ENCODE measurements at places on chromosomes 6 and 20. TPM values are rescaled to one million over a fixed set of nuclear protein-coding genes. Genes with fewer than 3 reads are reported as not detected.
A peak's percentile ranks its signal among the peaks of the same experiment; 100 is the strongest.

Gene PGC
- 0.36 TPM for total RNA-seq

DNA sequence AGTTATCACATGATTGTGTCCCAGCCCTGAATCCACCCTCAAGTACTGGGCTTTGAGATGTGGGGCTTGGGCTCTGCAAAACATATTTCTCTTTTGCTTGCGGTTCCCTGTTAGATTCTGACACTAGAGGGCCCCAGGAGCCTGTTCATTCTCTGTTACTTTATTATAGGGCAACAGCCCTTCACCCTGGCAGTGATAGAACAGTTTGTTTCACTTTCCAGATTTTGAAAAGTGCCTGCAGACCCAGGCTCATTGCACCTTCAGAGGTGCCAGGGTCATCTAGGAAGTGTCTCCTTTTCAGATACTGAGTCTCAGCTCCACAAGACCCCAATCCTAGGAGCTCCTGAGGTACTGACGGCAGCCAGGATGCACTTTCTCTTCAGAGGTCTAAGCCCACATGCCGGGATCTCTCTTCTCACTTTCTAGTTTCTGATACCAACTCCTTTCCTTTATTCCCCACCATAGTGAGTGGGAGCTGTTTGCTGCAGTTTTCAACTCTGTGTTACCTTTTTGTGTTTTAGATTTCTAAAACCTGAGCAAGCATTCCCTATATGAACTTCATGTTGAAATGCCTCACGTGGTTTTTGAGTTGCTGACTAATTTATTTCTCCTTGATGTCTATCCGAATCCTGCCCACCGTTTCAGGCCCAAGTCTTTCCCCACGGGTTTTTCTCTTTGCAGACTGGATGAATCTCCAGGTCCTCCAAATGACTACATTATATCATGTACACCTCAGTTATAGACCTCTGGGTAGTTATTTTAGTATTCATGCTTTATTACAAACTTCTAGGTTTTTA, 10.9 kb downstream of the ABT1 start:
- DNase-seq = no peak

GRCh38 chr6:149268768-149269167, 48.7 kb upstream of the TAB2 start:
- no peak for DNase-seq

- no peak for DNase-seq
Measured at GRCh38 chr6:81071121-81071520, 681.4 kb downstream of the TENT5A start.

DNA sequence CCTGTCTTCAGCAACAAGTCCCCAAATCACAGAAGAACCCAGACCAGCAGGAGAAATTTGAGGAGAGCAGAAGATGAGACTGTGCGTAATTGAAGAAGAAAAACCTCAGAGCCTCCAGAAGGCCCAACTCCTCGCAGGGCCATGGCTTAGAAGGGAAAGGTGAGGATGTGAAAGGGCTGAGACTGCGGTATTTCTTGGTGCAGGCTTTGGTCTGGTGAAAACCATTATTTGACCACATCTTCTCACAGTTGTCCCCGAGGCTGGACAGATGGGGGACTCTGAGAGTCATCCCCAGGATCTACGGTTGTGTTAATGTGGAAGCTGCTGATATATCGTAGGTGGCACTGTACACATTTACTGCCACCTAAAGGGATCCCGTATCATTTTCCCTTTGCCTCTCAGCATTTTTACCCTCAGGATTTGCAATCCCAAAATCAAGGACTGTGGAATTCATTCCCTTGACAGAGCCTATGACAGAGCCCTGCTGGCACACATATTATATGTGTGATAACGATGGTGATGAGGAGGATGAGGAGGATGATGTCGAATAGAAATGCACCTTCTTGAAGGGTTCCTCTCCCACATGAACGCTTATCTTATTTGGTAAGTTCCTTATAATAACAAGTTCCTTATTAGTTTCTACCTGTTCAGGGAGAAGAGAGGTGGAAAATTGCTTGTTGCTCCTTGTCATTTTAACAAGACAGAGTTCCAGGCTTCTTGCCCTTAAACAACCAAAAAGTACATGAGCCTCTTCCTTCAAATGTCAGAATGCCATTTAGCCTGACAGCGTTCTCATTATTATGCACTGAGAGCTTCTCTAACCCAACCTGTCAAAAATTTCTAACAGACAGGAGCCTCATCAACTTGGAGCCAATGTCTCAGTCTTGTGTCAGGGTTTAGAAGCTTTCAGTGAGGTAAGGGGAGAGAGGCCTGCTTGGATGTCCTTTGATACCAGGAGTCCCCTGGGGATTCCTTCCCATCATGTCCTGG, 135.8 kb downstream of the PXDC1 start:
- DNase-seq = peak; percentile 11

DNA sequence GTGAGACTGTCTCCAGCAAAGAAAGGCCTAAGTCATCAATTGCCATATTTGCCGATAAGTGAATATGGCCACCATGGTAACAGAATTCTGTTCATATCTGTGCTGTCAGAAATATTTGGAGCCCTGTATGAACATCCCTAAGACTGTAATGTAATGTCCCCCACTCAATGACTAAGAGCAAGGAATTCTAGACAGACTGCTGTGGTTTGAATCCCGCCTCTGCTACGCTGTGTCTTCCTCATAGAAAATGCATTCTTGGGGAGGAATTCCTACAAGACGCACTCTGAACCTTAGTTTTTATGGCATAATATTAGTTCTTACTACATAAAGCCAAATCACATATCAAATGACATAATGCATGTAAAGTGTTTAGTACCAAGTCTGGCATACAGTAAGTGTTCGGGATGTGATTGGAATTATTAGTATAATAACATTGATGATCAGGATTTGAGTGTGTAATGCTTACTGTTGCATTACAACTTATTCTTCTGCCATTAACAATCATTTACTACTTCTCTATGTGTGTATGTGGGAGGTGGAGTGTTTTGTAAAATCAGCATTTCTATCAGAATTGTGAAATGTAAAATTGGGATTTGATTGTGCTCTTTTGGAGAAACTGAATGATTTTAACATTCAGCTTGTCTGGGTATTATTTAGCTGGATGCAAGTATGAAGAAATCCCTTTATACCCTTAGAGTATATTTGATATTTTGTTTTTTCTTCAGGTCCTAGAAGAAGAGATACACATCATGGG, 103.0 kb downstream of the OLIG3 start:
- DNase-seq = no peak

GRCh38 chr6:144710207-144710606, 425.1 kb downstream of the UTRN start:
- DNase-seq = no peak

Gene FAM209A
- total RNA-seq = not detected

DNA sequence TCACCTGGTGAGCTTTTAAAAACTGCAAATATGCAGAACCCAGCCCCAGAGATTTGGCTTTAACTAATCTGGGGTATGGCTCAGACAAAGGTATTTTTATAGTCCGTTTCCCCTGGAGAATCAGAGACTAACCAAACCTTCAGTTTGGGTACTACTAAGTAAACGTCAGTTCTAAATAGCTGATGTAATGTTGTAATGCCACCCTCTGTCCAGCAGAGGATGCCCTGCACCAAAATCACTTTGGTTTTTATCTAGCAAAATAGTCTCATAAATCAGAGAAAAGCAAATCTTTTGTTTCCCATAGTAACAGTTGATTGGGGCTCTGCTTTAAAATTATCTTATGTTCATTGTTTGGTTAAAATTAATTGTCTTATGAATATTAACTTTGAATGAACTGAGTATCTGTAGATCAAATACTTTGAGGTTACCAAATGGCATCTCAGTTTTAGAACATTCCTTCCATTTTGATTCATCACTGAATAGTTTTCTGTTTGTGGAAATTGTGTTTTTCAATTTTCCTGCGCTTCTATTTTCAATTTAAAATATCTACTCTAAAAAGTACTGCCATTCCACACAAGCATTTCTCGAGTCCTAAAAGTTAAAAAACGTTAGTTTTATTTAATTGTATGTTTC, 278.3 kb upstream of the PLCB4 start:
- peak; percentile 56 for DNase-seq

Gene BTNL2
- 0.18 TPM for total RNA-seq
